WTC11 (cell line): ENCODE measurements at places on chromosomes 12 and 14. TPM values are rescaled to one million over a fixed set of nuclear protein-coding genes. Genes with fewer than 3 reads are reported as not detected.

GPX2 gene
- 0.80 to 1.5 TPM (median 1.0 TPM) in 3 replicates for total RNA-seq

SDSL gene
- total RNA-seq, result 0.41 to 0.96 TPM (median 0.52 TPM) in 3 replicates

RTL1 gene
- total RNA-seq, result 0.05 to 0.07 TPM in 2 of 3 replicates, not detected in the other

ATN1 gene
- total RNA-seq, result 80.0 to 87.1 TPM (median 80.5 TPM) in 3 replicates

GPR65 gene
- not detected in 3 replicates for total RNA-seq

KRT82 gene
- total RNA-seq, result not detected in 3 replicates

VRTN gene
- total RNA-seq, result 106 to 130 TPM (median 128 TPM) in 3 replicates

SELPLG gene
- 0.18 to 0.46 TPM (median 0.21 TPM) in 3 replicates for total RNA-seq
